CD4-positive, alpha-beta T cell treated with Interleukin-1 beta for 1 hour (primary cell): ENCODE measurements at places on chromosomes 12 and 14.

- DNase-seq = no peak
Measured at GRCh38 chr12:95099270-95099790, 25.9 kb upstream of the NR2C1 start.

DNA sequence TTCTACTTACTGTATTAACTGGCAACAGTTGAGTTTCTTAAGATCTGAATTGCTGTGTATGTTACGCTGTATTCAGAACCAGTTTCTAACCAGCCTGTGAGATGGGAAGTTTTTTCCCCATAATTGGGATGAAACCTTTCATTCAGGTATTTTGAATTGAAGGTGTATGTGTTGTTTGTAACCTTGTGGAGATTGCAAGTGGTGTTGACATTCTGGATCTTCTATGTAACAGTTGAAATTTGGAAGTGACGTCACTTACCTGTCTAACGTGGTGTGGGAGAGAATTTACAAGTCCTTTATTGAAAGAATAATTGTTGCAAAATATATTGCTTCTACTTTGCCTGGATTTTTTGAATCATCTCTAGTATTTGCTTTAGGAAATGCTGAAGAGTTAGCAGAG lies 5.5 kb downstream of the RAN start:
- no peak for DNase-seq

GRCh38 chr14:61388976-61389576 lies 67.7 kb downstream of the PRKCH start:
- peak; percentile 19 for DNase-seq

DNA sequence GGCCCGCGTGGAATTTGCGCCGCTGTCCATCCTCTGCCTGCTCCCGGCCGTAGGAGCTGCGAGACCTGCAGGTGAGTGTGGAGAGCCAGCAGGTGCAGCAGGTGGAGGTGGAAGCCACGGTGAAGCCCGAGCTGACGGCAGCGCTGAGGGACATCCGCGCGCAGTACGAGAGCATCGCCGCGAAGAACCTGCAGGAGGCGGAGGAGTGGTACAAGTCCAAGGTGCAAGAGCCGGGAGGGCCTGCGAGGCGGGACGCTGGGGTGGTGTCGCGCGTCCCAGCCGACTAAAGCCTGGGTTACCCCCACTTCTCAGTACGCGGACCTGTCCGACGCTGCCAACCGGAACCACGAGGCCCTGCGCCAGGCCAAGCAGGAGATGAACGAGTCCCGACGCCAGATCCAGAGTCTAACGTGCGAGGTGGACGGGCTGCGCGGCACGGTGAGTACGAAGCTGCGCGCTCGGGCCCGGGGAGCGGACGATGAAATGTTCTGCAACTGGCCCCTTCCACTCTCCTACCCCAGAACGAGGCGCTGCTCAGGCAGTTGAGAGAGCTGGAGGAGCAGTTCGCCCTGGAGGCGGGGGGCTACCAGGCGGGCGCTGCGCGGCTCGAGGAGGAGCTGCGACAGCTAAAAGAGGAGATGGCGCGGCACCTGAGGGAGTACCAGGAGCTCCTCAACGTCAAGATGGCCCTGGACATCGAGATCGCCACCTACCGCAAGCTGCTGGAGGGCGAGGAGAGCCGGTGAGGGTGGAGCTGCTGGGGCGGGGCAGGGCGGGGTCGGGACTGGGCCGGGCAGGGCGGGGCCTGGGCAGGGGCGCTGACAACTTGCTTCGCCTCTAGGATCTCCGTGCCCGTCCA lies 2.1 kb downstream of the PRPH start:
- peak; percentile 13 for DNase-seq

DNA sequence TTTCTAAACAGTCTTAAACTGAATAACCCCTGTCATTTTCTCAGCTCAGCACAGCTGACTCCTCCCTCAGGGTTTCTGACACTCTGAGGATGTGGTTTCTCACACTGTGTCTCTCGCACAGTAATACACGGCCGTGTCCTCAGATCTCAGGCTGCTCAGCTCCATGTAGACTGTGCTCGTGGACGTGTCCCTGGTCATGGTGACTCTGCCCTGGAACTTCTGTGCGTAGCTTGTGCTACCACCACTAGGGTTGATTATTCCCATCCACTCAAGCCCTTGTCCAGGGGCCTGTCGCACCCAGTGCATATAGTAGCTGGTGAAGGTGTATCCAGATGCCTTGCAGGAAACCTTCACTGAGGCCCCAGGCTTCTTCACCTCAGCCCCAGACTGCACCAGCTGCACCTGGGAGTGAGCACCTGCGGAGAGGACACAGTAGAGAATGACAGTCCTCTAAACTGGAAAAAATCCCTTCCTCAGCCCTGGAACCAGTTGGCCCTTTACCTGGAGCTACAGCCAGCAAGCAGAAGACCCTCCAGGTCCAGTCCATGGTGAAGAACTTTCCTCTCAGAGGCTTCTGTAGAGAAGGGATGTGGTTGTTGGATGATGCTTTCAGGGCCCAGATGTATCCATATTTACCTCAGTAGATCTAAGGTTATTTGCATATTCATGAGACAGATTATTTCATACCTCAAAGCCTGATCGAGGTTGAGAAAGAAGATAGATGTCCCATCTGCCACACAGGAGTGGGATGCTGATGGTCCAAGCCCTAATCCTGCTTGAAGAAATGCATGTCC lies 984.8 kb downstream of the TMEM121 start:
- DNase-seq = peak; percentile 54

GRCh38 chr12:2336409-2336829 lies 283.6 kb downstream of the CACNA1C start:
- peak; percentile 37 for DNase-seq

- peak; percentile 21 for DNase-seq
Measured at GRCh38 chr14:63383776-63384367, 65.1 kb upstream of the GPHB5 start.

- DNase-seq = no peak
Measured at GRCh38 chr12:77795699-77796098, 35.0 kb upstream of the NAV3 start.

DNA sequence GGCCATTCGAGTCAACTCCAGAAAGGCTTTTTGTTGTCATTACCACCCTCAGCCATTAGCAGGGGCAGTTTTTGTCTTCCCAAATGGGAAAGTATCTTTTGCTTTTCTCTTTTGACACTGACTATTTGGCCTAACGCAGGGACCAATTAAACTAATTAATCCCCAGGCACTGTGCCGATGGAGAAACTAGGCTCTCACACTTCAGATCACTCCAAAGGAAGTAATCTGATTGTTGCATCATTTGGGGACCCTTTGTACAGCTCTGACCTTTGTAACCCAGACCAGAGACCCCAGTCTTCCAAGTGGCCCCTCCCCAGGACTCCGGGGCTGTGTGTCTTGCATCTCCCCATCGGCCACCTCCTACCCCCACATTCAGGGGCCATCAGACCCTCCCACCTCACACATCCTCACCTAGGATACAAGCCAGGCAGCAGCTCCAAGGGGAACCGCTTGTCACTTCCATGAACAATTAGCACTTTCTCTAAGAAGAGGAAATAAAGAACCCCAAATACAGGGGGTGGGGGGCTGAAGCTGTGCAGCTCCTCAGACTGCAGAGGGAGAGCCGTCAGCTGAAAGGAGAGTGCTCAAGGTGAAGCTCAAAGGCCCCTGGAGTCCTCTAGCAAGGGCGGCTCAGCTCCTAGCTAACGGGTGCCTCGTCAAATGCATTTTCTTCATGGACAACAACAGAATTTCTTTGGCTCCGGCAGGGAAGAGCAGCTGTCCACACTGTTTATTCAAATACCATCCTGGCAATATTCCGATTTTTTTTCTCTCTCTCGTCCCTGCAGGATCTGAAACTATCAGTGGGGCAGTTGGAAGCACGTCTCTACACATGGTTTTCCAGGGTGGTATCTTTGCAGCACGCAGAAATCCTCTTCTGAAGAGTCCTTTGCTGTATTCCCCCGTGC lies 64.3 kb upstream of the DIO3 start:
- DNase-seq = no peak

- no peak for DNase-seq
Measured at GRCh38 chr14:101840649-101841369, 79.3 kb downstream of the PPP2R5C start.

DNA sequence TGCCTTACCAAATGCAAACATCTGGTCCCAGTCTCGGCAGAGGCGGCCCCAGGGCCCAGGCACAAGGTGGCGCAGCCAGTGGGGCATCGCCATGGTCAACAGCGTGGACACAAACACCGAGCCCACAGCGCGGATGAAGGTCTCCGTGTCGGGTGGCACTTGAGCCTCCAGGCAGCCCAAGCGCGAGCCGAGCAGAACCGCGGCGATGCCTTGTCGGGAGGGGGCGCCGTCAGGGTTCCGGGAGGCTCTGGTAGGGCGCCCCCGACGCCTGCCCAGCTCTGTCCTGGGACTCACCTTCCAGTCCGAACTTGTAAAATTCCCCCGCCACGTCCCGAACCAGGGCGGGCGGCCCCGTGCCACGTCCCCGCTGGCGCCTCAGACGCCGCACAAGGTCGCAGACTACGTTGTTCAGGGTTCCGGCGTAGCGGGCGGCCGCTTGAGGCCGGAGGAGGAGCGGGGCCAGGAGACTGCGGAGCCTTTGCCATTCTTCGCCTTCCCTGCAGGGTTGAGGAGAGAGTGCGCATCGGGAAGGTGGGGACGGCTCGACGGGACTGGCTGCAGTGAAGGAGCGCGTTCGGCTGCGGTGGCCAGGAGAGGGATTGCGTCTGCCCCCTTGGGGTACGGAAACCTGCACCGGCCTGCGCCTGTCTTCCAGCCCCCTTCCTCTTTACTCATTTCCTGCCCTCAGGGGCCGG lies 1.7 kb downstream of the CYP27B1 start:
- peak; percentile 50 for DNase-seq

DNA sequence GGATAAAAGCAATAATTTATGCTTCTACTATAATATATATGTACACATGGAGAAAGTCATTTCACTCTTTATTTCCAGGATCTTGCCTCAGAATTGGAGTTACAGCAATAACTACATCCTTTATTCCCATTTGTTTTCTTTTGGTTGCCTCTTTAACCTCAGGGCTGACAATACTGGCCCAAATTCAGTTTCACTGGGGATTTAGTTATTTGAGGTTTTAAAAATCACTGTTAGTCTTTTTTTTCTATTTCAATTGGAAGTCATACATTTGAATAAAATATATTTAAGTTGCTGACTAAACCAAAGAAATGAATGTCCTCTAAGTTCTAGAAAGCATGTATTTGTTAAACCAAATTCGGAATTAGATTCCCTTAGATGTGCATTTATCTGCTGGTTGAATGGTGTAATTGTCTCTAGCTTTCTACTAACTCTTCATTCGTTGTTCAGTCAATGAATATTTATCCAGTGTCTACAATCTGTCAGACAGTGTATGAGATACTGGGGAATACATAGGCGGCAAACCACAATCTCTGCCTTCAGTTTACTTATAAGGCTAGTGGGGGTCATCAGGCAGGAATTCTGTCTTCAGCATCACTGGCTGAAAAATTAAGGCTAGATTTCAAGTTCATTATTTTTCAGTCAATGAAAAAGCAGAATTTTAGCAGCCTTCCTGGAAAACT lies 190.8 kb upstream of the ARHGAP5 start:
- no peak for DNase-seq

DNA sequence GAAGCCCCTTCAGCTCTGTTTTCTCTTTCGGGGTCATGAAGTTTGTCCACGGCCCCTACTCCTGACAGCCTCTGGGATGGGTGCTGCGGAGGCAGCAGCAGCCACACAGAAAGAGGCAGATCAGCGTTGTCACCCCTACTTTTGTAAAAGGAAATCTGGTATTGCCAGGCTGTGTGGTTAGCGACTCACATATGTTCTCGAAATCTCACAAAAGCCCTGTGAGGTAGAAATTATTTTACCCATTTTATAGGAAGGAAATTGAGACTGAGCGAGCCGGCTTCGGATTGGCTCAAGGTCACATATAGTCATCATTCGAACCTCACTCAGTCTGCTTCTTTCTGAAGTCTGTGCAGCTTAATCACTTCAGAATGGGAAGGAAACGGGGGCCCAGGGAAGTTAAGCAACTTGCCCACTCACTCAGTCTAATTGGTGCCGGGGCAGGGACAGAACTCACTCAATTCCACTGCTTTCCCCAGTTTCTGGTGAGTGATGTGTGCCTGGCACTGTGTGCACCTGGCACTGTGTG lies 1.1 kb upstream of the CKAP4 start:
- DNase-seq = peak; percentile 50

GRCh38 chr12:113658006-113658655 lies 186.5 kb upstream of the LHX5 start:
- no peak for DNase-seq

DNA sequence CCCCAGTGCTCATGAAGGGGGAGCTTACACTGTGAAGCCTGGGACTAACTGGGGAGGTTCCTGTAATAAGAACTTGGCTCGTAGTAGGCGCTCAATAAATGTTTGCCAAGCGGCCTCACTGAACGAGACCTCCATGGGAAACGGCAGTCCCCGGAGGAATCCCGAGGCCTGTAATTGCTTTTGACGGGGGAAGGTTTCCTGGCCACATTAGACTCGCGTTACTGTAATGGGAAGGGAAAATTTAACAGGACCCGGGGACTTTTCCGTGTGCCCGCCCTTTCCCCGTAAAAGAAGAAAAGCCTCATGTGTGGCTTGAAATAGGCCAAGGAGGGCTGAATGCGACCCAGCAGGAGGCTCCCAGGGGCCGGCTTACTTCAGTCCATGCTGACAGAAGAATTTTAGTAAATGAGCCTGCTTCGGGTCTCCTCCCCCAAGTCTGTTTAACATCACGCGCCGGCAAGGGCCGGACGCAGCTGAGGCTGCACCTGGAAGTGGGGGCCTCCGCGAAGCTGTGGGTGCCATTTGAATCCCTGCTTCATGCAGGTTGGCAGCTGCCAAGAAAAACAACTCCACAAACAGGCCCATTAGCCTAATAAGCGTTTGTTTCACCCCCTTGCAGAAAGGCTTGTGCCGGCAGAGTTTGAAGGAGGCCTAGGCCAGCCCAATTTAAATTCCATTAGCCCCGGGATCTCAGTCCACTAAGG lies 39.8 kb upstream of the PWP1 start:
- DNase-seq = no peak

GRCh38 chr12:126747530-126748149 lies 1519.3 kb upstream of the TMEM132C start:
- peak; percentile 56 for DNase-seq

GRCh38 chr12:68138480-68138879 lies 21.1 kb downstream of the IFNG start:
- DNase-seq = no peak

DNA sequence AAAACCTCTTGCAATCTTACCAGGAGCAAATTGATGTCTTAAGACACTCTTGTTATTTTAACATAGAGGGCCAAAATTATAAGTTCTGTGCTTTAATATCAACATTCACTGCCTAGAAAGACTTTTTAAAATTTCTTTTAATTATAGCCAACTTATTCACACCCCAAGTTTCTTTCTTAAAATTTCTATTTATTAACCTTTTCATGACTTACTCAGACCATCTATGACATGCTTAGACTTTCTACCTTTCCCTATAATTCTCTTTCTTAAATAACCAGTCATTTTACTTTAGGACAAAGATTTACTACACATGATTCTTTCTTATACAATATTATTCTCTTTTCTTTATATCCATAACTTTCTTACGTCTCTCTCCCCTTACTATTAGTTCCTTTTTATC lies 220.4 kb downstream of the NUBPL start:
- DNase-seq = no peak

GRCh38 chr12:125192690-125193221 lies 127.5 kb downstream of the AACS start:
- no peak for DNase-seq
